ENCODE measurements at places on chromosomes 12 and 14.

GRCh38 chr12:48128800-48129199, 9.6 kb downstream of the PFKM start:
- DNase-seq: no peak

DNA sequence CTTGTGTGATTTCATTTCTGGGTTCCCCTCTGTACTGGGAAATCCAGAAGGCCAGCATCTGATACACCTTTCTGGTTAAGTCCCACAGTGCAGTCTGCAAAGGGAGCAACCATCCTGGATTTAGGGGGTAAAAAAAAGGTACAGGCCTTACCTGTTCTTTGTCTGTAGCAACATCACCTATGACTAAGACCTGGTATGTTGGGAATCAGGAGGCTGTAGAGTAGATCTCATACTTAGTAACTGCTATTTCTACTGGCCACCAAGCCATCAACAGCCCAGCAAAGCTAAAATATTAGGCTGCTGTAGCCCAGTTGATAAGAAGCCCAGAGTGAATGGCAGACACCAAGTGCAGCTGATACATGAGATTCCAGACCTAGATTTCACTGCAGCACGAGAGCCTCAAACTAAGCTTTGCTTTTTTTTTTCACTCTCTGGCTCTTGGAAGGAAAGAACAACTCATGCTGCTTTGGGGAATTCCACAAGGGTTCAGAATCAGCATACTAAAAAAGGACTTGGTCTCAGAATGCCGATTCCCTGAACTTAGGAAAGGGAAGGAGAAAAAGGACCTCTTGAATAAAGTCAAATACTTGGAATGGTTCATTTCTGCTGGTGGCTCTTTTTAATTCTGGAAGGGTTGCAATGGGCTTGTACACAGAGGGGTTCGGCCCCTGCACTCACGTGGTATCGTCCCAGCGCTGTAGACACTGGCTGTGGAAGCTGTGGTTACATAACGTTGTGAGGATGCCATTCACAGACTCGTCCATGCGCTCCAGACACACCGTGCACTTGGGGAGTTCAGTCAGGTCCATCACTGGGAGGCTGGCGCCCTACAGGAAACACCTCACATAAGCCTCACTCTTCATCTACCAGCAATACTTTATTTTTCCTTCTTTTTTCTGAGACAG, 20.5 kb downstream of the BRAP start:
- no peak for DNase-seq

DNA sequence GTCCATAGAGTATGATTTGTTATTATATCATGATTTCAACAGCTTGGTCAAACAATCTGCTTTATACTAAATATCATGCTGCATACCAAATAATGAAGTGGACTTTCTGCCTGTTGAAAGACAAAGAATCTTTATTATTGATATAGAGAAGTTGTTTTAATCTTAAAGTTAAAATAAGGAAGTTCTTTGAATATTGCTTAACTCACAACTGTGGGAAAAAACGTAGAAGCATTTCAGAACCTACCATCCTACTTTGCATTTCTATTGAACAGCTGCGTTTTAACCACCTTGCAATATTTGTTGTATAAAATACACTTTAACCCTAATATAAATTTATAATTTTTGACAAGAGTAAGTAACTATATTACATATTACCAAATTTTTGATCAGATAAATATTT, 22.9 kb upstream of the ARL1 start:
- DNase-seq: no peak

GRCh38 chr12:6372403-6373003, 2.9 kb downstream of the SCNN1A start:
- DNase-seq: no peak

- no peak for DNase-seq
These were observed 50.6 kb upstream of the PTGR2 start for GRCh38 chr14:73800970-73801515.

DNA sequence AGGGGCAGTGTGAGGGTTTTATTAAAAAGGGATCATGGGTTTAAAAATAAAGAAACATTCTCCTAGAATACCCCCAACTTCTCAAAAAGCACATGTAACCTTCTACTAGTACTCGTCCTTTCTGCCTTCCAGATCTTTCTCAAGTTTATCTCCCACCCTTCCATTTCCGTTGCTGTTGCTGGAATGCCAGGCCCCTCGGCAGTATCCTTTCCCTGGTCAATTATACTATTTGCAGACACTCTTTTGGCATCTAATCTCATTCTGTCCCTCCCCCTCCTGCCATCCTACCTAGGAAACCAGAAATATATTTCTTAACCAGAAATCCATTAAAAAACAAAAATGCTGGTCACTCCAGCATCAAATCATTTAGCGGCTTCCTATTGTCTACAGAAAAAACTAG, 198.2 kb upstream of the ATP2B1 start:
- no peak for DNase-seq

- no peak for DNase-seq
These were observed 287.0 kb downstream of the PCNX1 start for GRCh38 chr14:71194251-71194650.

DNA sequence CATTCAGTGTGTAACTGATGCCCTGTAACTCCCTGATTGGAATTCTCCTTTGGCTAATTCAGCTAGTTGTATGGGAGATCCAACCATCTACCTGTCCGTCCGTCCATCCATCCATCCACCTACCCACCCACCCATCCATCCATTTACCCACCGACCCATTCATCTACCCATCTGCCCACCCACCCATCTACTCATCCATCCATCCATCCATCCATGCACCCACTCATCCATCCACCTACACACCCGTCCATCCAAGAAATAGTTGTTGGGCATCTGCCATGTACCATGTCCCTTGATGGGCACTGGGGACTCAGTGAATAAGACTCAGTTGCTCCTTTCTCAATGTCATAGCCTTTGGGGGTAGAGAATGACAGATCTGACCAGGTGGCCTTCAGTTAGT, 48.1 kb downstream of the CCDC92 start:
- DNase-seq: no peak

DNA sequence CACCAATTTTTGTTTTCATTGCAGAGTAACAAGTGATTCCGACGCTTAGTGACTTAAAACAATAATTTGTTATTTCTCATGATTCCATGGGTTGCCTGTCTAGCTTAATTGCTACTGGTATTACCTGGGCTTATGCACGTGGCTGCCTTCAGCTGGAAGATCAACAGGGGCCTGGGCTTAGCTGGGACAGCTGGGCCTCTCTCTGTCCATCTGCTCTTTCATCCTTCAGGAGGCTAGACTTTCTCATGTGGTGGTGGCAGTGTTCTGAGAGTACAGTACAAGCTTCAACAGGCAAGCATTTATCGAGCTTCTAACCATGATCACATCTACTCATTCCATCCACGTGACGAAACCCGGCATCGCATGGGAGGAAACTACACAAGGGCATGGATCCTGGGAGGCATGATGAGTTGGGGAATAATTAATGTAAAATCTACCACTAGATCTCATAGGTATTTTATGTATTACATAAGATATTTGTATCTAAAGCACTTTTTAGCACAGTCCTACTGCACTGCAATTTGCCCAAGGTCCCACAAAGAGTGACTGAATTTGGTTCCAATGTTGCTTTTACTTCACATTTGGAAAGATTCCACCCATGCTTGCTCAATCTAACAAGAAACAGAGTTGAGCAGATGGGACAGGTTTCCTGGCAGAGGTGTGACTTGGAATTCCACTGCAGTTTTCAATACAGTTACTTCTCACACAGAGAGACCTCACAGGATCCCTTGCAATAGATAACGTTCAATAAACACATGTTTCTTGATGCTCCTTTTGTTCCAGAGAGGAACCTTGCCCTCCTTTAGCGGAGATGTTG, 153.1 kb upstream of the FRMD6 start:
- DNase-seq: no peak

GRCh38 chr14:61472011-61472672, 150.8 kb downstream of the PRKCH start:
- DNase-seq: no peak

- DNase-seq: no peak
These were observed 15.5 kb downstream of the ARF6 start for GRCh38 chr14:49908433-49908782.

DNA sequence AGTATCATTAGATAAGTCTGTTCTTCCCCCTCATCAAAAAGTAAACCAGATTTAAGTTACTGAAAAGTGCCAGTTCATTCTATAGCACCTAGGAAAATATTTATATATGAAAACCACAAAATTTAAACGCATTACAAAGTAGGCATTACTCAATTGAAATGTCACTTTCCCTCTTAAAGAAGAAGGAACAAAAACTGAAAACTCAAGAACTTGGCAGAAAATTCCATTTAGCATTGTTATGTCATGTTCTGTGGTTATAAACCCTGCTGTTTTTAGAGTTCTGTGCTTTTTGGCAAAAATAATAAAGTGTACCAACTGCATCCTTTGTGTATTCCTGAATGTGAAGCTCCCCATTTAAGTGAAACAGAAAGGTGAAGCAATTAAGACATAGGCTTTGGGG, 3.6 kb downstream of the FGD4 start:
- DNase-seq: no peak

DNA sequence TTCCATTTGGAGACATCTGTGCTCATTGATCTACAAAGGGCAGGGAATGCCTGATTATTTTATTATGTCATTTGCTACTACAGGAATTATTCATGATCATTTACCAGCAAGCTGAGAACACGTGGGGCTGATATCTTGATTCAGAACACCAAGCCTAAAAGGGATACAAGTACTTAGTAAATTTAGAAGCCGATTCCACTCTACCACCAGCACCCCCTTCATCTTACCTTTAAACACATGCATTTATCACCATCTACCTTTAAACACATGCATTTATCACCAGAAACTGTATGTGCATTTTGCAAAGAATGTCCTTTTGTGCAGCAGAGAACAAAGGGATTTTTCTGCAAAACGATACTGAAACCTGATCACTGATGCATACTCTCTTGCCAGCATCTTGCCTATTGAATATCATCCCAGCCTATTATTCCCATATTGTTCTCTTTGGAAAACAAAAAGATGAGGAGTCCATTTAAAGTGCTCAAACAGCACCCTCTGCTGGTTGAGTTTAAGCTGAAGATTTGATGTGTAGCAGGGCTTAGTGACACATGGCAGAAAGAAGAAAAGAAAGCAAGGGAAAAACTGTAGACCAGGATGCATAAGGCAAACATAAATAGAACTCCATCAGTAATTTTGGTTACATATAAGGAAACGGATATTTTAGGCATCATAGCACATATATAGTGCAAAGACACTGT, 132.6 kb upstream of the PLEKHG7 start:
- peak; percentile 26 for DNase-seq

DNA sequence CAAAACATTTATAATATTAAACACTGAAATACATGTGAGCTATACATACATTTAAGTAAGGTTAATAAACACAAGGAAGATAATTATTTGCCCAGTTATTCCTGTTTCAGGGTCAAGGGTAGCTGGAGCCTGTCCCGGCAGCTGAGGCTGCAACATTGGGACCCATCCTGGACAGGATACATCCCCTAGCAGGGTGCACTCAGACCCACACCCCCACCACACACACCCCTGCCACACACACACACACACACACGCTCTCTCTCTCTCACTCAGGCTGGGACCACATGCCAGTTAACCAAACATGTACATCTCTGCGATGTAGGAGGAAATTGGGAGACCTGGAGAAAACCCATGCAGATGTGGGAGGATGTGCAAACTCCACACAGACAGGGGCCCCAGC, 112.6 kb upstream of the TMCC3 start:
- DNase-seq: no peak

- no peak for DNase-seq
These were observed 9.6 kb upstream of the RNASE1 start for GRCh38 chr14:20811986-20812975.

DNA sequence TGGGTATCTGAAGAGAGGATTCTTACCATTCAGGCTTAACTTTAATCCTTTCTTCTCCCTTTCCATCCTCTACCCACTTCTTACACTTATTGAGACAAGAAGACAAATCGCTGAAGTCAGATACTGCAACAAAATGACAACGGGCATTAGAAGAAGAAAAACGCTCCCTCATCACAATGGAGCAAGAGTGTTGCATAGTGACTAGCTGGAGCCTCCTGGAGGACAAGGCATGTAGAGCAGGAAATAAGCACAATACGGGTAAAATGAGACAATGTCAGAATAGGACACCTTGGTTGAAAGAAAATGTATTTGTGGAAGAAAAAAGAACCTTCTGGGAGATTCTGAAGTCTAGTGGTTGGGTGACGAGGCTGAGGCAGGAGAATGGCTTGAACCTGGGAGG, 501.0 kb downstream of the RERGL start:
- DNase-seq: no peak

DNA sequence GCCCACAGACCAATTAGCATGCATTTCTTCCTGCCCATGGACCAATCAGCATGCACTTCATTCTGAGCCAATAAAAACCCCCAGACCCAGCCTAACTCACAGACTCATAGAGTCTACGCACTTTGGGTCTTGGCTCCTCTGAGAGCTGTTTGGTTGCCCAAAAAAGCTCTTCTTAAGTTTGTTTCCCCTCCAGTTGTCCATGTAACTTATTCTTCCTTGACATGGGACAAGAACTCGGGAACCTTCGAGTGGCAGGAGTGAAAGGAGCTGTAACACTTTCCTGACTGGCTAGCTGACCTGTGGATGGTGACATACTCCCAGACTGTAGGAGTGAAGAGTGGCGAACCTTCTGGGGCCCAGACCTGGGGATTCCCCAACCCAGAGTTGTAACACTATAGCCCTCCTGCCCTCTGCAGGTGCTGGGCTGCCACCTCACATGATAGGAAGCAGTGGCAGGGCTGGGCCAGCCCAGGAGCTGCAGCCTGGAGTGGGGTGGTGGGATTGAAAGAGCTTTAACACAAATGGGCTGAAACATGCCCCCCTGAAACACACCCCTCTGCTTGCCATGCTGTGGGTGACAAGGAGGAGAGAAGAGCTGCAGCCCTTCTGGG, 4.4 kb upstream of the BTBD7 start:
- DNase-seq: no peak

DNA sequence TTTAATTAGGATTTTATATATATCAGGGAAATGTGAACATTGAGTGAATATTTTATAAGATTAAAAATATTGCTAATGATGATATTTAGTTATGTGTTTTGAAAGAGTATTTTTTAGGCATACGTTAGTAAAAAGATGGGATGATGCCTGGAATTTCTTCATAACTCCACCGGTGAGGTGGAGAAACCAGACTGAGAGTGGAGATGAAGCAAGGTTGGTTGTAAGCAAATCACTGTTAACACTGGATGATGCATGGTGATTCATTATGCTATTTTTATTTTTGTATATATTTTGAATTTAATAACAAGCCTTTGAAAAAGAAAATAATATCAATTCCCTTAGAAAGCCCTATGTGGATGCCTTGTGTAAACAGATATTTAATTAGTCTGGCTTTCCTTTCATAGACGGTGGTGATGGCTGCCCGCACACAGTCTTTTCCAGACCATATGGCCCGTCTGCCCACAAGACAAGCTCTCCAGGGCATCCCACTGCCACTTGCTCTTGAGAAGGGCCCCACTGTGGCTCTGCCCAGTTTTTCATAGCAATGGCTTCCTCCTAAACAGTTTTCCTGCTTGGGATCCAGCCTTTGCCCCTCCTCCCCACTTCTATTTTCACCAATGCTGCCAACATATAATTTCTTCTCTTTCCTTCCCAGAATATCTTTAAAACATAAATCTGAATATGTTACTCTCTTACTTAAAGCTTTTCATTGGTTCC, 95.4 kb downstream of the HELB start:
- no peak for DNase-seq
